ENCODE measurements at places on chromosomes 1 and 21.
A peak's percentile ranks its signal among the peaks of the same experiment; 100 is the strongest.

GRCh38 chr1:247274605-247275256 lies 18.9 kb downstream of the VN1R5 start:
- no peak for DNase-seq

DNA sequence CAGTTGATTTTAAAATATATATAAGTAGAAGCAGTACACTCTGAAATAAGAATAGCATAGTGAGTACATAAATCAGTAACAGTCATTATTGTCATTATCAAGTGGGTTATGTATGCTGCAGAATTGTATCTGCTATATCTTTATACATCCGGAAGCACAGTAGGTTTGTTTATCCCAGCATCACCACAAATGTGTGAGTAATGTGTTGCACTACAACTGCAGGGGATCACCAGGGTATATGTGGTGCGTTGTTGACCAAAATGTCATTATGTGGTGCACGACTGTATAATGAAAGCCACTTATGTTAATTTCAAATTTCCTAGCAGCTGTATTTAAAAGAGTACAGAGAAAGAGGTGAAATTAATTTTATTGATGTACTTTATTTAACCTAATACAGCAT lies 87.7 kb upstream of the GADD45A start:
- DNase-seq, result no peak

- no peak for DNase-seq
These were observed 6.3 kb downstream of the RUNX1 start for GRCh38 chr21:35042836-35043235.

GRCh38 chr1:53430779-53431178 lies 28.4 kb upstream of the DMRTB1 start:
- no peak for DNase-seq

GRCh38 chr1:178579562-178579961 lies 66.7 kb downstream of the TEX35 start:
- no peak for DNase-seq

GRCh38 chr21:44454747-44455523 lies at the start of gene LRRC3:
Gene LRRC3 (plus strand): TSS chr21:44455510. CDS start chr21:44456645, 1,135 bp downstream.
- DNase-seq, result peak; percentile 77

DNA sequence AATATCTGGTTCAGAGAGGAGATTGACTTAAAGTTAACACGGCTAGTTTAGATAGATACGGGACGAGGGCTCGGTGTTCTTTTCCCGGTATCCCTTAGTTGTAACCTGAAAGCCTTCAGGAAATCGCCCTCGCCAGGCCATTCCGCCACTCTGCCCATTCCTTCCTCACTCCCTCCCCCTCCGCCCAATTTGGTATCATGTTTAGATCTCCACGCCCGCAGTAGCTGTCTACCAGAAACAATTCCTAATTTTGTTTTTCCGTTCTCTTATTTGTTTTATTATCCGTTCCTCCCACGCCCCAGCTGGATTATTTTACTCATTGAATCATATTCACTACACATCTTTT lies 685 bp upstream of the VAMP4 start:
- no peak for DNase-seq

GRCh38 chr1:182211386-182211785 lies 149.9 kb upstream of the ZNF648 start:
- no peak for DNase-seq

Measured in stimulated activated naive CD8-positive, alpha-beta T cell treated with anti-CD3 and anti-CD28 coated beads, Interleukin-15, amount 100 ng/mL, for 72 hours (primary cell).